HAP-1 (cell line): ENCODE measurements at places on chromosomes 5 and 9.

DNA sequence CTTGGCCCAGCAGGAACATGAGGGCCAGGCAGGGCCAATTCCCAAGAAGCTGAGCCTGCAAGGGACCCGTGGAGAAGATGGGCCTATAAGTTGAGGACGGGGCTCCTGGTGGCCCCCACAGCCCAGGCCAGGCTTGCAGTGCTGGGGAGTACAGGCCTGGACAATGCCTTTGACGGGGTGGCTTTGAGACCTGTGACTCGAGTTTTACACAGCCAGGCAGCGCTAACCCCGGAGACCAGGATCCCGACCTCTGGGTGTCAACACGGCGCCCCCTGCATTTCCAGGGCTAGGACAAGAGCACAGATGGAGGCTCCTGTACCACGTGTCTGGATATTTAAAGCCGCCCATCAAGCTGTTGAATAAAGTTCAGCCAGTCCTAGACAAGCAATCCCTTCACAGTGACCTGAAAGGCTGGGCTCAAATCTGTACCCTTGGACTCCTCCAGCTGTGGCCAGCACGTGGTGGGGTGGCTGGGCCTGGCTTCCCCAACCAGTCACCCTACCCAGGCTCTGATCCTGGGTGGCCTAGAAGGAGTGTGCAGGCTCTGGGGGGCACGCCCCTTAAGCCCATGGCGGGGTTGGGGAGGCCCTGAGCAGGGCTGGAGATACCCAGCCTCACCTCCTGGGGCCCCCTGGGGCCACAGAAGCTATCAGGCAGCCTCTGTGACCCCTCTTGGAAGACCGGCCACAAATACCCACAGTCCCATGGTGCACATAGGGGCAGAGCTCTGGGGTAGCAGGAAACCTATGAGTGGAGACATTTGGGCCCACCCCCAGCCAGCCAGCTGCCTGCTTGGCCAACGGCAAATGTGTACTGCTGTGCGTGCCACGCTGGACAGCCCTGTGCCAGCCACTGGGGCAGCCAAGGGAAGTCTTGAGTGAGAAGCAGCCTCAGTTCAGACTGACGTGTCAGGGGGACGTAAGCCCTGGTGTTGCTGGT, 88.7 kb downstream of the NTNG2 start:
- DNase-seq: no peak

GRCh38 chr9:123131258-123131657, 97.8 kb downstream of the GPR21 start:
- no peak for DNase-seq

DNA sequence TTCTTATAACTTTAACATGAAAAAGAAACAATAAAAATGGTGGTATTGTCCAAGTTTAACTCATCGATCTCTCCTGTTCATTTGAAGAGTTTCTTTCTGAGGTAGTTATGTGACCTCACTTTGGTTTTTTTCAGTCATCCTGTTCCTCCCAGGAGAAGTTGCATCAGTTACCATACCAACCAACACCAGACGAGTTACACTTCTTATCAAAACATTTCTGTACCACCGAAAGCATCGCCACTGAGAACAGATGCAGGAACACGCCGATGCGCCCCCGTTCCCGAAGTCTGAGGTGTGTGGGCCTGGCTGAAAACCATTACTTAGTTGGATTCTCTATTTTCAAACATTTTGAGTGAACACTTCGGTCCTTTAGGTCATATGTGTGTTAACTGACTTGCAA, 96.3 kb downstream of the CD180 start:
- no peak for DNase-seq

DNA sequence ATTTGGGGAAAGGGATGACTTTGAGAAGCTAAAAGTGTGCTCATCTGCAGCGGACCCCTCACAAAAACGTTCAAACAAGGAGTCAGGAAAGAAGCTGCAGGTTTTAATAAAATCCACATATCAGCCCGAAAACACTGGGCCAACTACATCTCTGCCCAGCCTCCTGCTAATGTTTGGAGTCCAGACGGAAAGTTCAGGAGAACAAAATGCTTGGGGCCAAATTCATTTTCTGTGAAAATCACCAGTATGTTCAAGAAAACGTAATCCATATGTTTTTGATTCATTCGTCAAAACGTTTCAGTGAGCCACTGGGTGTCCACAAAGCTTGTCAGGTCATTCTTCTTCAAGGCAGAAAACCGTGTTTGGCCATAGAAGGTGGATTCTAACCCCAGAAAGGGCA, 87.5 kb upstream of the GAS1 start:
- no peak for DNase-seq

DNA sequence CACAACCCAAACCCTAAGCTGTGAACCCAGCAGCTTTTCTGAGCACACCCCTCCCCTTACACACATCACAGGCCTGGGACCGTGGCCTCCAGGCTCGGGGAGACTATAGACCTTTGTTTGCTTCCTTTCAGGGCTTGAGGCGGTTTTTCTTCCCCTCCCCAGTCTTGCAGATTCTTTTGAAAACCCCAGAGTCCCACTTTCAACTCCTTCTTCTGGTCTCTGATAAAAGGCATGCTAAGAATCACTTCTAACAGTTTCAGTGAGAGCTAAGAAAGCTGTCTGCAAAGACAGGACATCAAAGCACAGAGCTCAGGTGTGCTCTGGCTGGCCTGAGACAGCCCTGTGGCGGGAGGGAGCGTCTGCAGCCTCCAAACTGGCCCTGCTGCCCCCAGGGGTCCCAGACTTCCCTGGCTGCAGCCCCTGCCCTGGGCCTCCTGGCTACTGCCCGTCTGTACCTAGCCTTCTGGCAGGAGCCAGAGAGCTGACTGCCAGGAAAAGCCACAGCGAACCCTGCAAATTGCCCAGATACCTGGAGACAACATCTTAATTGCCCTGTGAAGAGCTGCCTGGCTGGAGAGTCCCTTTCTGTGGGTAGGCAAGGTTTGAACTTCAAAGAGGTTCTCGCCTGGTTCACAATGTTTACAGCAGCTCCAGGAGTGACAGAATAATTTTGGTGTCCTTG, 138.9 kb downstream of the GADD45G start:
- DNase-seq: no peak

DNA sequence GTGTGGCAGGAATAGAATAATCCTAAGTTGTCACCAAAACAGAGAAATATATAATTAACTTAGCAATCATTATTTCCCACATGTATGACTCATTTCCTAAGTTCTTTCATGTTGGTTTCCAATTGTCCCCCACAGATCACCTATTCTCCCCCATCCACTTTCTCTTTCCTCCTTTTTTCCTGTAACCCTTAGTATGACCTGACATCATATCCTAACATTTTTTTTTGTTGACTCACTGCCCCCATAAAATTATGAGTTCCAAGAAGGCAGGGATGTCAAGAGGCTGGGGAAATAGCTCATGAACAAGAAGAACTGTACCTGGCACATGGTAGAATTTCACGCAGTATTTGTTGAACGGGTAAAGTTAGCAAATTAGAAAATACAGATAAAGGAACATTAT, 186.7 kb downstream of the DCP2 start:
- DNase-seq: no peak

DNA sequence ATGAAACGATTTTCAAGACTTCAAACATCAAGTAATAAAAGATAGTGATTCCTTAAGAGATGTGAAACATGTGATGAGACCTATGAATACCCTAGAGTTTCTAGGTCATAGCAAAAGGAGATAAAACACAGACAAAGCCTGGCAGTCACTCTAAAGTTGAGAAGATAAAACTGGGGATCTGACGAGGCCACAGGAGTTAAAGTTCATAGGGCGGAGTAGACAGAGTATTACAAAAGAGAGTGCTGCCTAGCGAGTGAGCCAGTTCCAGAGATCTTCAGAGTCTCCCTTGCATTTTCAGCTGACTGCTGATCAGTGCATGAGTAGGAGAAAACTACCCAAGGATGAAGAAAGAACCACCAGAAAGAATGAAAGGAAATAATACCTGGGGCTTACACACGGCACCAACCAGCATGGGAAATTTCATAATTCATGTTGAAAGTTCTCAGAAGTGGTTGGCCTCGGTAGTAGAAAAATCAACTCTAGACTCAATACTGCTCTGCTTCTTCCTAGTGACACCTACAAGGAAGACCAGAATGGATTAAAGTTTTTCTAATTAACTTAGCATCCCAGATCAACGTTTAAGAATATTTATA, 30.4 kb downstream of the FBXO4 start:
- DNase-seq: no peak

DNA sequence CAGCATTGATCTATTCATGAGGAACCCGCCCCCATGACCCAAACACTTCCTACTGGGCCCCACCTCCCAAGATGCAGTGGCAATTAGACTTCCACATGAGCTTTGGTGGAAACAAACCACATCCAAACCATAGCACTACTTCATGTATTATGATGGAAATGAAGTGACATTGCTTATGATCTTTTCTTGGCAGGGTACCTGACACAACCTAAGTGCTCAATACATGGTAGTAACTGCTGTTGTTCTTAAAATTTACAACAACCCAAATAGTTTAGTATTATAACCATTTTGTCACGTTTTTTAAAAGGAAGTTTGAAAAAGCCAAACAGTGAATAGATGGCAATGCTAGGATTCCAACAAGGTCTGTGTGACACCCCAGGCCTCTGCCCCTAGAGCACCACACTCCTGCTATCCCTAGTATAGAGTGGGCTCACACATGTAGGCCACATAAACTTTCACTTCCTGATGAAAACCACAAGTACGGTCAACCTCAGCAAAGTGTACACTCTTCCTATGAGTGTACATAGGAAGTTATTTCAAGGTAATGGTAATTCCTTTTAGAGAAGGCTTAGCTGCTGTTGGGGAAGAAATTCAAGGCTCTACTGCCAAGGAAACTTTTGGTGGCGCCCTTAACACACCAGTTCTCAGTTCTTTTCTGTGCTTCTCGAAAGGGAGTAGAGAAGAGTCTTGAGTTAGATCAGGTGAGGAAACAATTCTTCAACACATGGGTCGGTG, 97.6 kb downstream of the ARSB start:
- no peak for DNase-seq

GRCh38 chr9:129408535-129409215, 212.2 kb downstream of the C9orf50 start:
- no peak for DNase-seq

DNA sequence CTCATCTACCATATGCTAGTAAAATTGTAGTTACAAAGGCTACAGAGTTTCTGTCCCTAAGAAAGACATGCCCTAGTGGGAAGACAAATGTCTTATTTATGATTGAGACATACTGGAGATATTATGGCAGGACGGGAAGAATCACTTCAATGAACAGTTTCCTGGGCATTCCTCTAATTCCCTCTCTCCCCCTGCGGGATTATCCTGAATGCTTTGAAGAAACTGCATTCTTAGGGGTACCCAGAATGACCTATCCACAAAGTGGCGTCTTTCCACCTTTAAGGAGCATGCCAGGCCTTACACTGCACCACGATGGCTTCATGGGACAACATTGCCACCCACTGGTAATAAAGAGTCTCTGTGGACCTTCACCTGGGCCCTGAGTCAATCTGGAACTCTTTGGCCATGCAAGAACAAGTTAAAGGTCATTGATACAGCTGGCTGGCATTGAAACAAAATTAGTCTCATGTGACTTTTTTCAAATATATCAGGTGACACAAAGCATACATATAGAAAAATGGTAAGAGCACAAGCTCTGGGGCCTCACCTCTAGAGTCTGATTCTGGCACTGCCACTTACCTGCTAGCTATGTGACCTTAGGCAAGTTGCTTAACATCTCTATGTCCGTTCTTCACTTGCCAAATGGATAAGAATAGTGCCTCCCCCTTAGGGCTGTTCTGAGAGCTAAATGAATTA, 32.0 kb downstream of the ANKRD55 start:
- peak; percentile 47 for DNase-seq

GRCh38 chr5:56413546-56413945, 180.4 kb upstream of the ANKRD55 start:
- DNase-seq: no peak

DNA sequence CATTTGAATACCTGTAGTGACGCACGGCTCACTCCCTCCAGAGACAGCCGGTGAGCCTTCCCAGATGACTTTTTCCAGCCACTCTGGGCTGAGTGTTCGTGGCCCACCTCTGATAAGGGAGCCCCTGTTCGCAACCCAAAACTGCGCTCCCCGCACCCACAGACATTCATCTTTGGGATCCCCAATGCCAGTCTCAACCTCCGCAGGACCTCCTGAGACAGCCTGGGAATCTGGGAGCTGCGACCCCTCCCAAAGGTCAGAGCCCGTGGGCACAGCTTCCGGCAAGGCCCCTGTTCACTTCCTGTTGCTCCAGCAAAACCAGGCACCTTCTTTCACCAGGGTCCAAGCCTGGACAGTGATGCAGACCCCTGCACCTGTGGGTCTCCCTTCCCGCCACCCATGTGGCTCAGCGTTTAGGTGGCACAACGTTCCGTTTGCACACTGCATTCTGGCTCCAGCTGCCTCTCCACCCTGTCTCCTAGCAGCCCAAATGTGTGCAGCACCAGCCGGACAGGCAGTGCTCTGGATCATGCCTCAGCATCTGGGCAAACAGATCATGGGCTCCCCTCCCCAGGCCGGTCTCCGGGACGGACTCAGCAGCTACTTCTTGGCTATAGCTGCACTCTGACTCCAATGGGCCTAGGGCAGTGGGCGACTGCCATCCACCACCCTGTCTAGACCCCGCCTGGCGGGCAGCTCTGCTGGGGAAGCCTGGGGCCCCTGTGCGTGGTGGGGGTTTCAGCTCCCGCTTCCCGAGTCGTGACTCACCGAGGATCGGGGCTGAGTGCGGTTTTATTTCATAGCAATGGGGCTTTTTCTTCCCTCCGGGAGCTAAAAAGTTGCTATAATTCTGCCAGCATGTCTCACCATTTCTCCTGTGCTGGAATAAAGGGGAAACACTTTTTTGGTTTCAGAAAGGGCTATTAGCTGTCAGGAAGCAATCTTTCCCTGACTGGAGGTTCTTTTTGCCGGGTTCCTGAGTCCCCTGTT, 156.0 kb downstream of the OLFM1 start:
- DNase-seq: no peak

DNA sequence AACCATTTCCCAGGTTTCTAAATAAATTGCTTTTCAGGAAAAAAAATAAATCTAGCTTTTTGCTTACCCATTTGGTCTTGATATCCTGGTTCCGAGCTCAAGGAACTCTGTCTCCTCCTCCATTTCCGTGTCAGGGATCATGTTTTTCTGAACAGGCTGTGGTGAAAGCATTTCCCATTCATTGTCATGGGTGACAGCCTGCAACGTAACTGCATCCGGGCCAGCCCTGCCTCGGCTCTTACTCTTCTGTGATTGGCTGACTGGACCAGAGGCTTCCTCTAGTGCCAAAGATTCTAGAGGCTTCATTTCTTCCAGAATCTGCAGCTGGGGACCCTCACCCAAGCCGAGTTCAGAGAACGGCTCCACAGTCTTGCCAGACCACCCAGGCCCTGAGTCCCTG, 61.0 kb upstream of the PCA3 start:
- no peak for DNase-seq

GRCh38 chr5:99814321-99815063, 720.7 kb upstream of the FAM174A start:
- no peak for DNase-seq

GRCh38 chr9:131838530-131839280, 98.8 kb upstream of the RAPGEF1 start:
- DNase-seq: peak; percentile 29

- DNase-seq: no peak
These were observed 354.9 kb downstream of the DIRAS2 start for GRCh38 chr9:90287567-90288274.

DNA sequence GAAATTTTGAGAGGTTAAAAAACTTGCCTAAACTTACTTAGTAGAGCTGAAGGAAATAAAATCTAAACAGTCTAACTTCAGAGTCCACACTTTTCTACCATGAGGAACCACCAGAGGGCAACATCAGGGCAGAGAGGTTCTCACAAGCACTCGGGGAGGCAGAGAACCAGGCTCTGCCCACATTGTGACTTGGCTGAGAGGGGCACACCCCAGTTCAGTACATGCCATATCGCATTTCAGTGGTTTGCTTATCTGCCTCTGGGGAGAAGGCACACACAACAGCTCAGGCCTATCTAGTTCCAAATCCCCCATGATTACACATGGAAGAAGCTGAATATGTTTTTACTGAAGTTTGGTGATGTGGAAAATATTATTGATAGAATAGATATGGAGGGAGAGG, 49.2 kb downstream of the EQTN start:
- DNase-seq: peak; percentile 50
